ENCODE measurements at places on chromosomes 5 and 9.

DNA sequence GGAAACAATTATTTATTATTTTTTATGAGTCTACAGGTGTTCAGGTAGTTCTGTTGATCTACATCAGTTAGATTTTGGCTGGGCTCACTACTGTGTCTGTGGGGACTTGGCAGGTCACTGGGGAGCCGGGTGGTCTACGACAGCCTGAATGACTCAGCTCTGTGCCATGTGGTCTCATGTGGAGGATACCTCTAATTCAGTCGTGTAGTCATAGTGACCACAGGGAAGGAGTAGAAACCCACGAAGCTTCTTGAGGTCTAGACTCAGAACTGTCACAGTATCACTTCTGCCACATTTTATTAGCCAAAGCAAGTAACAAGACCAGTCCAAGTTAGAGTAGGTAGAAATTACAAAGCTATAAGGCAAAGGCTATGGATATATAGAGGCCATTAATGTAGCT is 64.7 kb upstream of the GRAMD2B start:
- no peak for DNase-seq

DNA sequence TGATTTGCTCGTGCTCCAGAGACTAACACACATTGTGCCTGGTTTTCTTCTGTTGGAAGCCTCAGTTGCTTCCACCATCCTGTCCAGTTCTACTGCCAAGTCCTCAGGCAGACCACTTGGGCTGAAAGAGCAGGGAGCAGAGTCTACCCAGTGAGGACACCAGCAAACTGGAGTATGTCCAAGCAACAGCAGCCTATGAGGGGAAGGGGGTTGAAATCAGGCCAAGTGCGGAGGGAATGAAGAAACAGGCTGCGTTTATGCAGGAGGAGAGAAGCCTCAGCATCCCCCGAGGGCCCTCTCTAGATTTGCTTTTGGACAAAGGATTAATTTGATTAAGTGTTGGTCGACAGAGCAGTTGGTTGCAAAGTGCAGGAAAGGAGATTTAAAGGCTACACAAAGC is 14.5 kb downstream of the DOCK2 start:
- no peak for DNase-seq

GRCh38 chr5:777756-778161 is 6.8 kb downstream of the ZDHHC11B start:
- no peak for DNase-seq

GRCh38 chr9:113954591-113954990 is 78.5 kb downstream of the ZNF618 start:
- no peak for DNase-seq

DNA sequence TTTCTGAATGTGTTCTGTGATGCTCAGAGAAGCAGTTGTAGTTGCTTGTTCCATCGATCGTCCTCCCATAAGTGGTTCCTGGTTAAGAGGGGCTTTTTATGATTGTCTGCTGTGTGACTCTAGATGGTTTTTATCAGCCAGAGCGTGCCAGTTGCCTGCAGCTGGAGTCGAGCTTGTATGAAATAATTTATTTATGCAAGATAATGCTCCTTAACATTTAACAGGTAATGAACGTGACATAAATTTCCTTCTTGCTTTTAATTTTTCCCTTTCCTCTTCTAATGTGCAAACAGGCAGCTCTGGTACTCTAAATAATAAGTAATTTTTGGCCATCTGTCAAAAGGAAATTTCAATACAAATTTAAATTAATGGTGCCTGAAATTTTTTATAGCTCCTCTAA is 84.4 kb downstream of the TLE4 start:
- no peak for DNase-seq

DNA sequence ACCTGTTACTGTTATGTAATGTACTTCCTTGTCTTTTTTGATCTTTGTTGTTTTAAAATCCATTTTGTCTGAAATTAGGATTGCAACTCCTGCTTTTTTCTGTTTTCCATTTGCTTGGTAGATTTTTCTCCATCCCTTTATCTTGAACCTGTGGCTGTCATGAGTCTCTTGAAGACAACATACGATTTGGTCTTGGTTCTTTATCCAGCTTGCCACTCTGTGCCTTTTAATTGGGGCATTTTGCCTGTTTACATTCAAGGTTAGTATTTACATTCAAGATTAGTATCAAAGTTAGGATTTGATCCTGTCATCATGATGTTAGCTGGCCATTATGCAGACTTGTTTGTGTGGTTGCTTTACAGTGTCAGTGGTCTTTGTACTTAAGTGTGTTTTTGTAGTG is 156.8 kb downstream of the GDNF start:
- no peak for DNase-seq

- no peak for DNase-seq
Measured at GRCh38 chr5:171424726-171425125, 5.3 kb downstream of the FGF18 start.

- no peak for DNase-seq
Measured at GRCh38 chr9:12815888-12816287, 41.1 kb downstream of the LURAP1L start.

DNA sequence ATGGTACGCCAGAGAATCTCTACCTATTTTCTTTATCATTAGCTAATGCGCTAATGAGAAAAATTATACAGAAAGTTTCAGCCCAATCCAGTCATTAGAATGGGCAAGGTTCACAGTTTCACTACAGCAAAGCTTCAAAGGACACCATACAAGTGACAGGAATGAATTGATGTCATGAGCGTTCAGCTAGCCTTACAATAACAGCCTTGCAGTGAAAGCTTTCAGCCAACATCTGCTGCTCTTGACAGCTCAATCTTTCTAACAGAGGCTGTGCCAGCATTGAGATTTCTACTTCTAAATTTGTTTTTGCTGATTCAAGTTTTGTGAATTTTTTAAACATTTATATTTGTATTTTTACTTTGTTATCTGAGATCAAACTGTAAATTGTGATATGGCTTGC is 302.4 kb upstream of the FAM174A start:
- no peak for DNase-seq

DNA sequence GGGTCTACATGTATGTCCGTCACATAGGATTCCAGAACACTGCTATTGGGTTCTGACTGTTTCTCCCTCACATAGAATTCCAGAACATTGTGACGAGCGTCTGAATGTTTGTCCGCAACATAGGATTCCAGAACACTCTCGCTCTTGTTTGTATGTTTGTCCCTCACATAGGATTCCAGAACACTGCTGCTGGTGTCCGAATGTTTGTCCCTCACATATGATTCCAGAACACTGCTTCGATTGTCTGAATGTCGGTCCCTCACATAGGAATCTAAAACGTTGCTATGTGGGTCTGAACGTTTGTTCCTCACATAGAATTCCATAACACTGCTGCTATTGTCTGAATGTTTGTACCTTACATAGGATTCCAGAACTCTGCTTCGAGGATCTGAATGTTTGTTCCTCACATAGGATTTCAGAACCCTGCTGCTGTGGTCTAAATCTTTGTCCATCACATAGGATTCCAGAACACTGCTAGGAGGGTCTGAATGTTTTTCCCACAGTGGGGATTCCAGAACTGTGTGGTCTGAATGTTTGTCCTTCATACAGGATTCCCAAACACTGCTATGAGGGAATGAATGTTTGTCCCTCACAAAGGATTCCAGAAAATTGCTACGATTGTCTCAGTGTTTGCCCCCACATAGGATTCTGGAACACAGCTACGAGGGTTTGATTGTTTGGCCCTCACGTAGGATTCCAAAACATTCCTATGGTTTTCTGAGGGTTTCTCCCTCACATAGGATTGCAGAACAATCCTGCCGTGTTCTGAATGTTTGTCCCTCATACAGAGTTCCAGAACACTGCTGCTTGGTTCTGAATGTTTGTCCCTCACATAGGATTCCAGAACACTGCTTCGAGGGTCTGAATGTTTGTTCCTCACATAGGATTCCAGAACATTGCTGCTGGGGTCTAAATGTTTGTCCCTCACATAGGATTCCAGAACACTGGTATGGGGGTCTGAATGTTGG is 220.5 kb downstream of the FOXD4L6 start:
- DNase-seq = no peak

DNA sequence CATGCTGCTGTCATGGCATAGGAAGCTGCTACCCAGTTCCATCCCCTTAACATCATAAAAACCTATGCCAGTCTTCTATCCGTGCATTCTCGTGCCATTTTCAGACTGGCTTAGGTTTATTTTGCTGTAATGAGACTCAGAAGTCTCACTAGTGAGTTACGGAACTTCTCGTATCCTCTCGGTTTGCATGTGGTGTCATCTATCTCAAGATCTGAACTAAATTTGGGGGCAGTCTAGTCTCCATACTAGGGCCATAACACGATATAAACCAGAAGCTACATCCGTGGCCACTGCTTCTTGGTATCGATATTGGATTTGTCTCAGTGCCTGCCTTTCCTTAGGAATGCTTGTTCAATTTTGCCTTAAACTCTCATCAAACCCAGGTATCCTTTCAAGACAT is 771.2 kb upstream of the CDH10 start:
- DNase-seq = no peak

DNA sequence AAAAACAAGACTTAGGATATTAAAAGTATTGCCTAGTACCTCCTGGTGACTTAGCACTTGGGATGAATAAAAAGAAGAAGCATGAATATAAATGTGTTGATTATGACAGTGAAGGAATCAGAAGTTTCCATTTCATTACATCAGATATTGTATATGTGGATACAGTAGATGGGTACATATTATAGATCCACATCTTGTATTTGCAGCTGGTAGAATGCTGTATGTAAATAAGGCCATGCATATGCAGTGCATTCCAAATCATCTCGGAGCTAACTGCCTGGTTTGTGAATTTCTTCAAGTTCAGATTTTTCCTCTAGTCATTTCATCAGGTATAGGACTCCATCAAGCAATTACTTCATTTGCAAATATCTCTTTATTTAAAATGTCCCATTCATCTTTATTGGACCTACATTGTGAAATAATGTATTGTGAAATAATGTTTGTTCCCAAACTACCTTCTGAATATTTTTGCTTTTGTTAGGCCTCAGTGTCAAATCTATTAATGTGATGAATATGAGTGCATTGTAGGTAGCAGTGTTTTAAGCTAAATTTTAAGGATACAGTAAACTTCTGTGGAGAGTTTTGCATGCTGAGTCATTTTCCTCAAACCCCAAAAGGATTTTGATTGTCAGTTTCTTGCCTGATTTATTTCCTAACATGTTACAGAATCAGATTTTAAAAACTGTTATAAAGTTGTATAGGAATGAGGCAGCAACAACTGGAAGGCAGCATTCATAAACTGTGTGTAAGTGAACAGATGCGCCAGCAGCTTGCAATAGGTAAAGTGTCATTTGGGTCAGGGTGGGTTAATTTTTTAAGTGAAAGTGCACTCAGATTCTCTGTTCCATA is 370.8 kb upstream of the RIOK2 start:
- no peak for DNase-seq

DNA sequence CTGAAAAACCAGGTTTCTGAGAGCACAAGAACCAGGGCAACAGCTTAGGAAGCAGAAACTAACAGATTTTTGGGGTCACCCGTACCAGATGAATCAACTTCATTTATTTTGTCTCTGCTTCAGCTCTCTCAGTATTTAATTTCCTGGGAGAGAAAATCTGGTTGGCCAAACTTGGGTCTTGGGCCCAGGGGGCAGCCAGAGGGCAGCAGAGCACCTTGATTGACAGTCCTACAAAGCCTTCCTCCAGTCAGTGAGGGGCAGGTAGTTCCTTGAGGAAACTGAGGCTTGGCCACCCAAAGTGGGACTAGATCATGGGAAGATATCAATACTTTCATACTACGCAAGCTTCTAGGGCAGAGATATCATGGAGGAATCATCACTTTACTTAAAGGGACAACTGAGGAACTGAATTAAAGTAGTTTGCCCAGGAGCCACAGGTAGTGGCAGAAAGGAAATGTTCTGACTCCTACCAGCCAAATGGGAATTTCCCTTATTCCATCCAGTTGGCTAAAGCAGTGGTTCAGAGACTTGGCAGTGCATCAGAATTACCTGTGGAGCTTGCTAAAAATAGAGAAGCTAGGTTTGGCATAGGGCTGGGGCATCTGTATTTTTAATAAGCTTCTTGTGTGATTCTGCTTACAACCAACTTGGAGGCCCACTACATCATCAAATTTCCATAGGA is 21.5 kb upstream of the ARHGAP26 start:
- DNase-seq = peak; percentile 40
